Activated T-cell treated with anti-CD3 and anti-CD28 coated beads for 48 hours (primary cell): ENCODE measurements at places on chromosomes 12 and 14.

- DNase-seq, result no peak
Observed at GRCh38 chr12:3244219-3244750, 167.1 kb downstream of the TSPAN9 start.

DNA sequence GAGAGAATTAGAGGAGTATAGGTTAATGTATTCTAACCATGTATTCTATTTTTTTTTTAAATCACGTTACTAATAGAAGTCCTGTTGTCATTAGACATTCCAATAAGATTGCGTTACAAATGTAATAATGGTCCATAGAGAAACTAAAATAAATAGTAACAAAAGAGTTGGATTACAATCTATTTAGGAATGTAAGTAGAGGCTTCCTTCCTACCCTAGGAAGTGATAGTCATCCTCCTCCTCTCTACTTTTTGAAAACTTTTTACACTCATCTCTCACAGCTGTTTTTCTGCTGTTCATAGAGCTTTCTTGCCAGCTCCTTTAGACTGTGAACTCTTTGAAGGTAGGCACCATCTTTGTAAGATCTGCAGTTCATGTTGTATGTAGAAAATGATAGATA lies 23.6 kb downstream of the TRHDE start:
- no peak for DNase-seq

- no peak for DNase-seq
Observed at GRCh38 chr14:100129161-100129589, 30.3 kb downstream of the DEGS2 start.

DNA sequence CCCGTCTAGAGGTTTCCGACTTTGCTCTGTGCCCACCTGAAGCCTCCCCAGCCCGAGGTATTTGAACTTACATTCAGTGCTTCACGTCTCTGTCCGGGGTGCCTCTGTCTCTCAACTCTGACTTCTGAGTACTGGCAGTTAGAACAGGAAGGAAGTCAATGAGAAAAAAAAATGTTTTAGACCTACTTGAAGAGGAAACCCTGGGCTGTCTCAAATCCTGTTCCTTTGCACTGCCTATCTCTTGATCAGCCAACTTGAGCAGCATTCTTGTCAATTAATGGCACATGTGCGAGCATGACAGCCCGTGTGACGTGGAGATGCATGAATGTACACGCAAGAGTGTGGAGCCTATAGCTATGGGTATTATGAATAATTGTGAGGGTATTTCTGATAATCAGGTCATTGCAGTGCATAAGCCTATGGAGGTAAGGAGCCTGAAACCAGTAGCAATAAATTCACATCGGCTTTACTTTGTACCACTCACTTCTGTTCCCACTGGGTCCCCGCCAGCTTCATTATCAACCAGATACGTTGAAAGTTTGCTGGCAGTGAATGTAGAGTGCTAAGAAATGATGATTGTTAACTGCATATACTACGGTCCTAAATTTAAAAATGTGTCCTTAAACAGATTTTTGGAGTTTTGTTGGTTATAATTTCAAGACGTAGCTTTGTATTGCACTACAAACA lies at the start of gene ARHGDIB:
Gene ARHGDIB (minus strand): TSS at position 136 of the 687 bp plus-strand sequence. CDS start 10,889 bp downstream, outside the sequence.
- DNase-seq, result peak; percentile 52

DNA sequence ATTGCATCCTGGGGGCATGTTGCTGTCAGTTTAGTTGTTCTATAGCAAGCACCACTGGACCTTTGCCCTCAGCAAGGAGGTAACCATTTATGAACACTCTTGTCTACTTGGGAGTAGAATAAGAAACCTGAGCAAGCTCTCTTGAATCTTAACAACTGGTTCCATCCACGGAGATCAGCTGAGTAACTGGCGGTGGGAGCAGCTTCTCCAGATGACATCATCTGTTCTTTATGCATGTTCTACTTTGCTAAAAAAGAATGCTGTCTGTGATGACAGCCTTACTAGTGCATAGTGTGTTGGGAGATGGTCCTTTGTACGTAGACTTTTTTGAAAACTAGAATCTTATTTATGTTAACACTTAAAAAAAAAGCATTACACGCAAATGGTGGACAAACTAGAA lies 17.7 kb downstream of the SLC4A8 start:
- DNase-seq, result no peak

DNA sequence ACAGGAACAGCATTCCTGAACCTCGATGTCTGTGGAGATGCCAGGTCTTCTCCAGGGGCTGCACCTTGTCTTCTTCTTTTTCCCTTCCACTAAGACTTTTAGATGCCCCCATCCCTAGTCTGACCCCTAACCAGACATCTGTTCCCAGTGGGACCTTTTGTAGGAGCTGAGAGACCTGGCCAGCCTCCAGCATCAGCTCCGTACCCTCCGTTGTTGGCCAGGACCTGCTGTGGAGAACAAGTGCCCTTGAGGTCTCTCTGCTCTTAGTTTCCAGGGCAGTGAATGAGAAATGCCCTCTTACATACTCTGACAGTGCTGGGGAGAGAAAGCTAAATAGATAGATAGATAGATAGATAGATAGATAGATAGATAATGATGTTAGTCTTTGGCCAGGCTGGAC lies 16.8 kb upstream of the SDR39U1 start:
- no peak for DNase-seq

- no peak for DNase-seq
Observed at GRCh38 chr12:33653362-33653761, 213.7 kb upstream of the SYT10 start.

GRCh38 chr12:50351120-50352043 lies 45.0 kb downstream of the FAM186A start:
- DNase-seq, result no peak

DNA sequence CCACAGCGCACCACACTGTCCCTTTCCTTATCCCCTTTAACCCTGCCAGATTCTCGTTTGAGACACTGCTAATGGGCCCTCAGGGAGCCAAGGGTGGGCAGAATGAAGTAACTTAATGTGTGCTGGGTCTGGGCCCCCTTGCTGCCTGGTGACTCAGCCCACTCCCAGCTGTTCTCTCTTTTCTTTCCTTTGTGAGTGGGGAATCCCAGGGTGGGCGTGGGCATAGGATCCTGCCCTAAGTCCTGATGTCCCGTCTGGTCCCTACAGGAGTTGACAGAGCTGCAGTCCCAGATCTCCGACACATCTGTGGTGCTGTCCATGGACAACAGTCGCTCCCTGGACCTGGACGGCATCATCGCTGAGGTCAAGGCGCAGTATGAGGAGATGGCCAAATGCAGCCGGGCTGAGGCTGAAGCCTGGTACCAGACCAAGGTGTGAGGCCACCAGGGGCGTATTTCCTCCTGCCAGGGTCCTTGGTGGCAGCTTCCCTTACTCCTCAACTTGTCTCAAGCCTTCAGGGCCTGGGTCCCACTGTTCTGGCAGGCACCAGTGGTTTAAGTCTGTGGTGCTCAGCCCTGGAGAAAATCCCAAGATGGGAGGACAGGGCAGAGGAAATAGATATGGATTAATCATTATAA lies 8.3 kb downstream of the KRT7 start:
- DNase-seq, result no peak

DNA sequence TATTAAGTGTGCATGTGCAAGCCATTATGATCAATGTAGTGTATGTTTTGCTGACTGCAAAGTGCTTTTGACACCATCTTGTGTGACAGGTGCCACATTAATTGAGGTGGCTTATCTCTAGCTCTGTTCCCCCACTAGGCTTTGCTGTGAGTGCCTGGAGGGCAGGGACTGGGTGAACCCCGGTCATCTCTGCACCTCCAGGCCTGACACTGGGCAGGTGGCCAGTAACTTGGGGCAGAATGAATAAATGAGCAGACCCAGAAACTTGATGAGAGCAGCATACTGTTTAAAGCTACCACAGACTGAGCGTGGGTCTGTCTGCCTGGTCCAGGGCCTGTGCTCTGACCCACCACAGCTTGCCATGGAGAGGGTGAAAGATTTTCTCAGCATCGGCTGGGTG lies 151.6 kb downstream of the CALM1 start:
- DNase-seq, result no peak

GRCh38 chr12:22100958-22101748 lies 55.1 kb downstream of the CMAS start:
- peak; percentile 12 for DNase-seq

DNA sequence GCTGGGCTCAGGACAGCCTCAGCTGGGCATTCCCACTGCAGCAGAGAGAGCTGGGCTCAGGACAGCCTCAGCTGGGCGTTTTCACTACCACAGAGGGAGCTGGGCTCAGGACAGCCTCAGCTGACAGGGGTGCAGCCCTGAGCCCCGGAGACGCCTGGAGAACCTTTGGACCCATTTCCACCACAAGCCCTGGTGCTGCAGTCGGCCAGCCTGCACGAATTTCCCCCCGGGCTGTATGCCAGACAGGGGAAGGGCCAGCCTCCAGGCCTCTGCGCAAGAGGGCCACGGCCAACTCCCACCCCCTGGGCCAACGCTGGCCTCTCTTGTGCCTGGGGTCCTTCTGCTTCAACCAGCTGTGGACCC lies 2.6 kb upstream of the C14orf180 start:
- no peak for DNase-seq

DNA sequence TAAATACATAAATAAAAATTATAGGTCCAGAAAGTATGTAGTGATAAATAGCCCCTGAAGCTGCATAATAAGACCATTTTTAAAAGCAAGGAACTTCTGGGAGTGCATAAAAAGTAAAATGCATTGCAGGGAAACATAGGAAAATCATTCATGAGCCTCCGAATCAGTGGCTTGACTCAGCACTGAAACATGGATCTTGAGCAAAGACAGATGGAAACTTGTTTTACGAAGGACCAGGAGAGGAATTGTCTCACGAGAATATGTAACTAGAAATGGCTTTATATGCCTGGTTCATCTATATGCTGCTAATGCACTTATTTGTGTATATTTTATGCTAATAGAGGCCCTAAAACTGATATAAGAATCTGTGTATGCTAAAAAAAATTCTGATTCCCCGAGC lies 14.7 kb downstream of the TMEM30B start:
- DNase-seq, result no peak

DNA sequence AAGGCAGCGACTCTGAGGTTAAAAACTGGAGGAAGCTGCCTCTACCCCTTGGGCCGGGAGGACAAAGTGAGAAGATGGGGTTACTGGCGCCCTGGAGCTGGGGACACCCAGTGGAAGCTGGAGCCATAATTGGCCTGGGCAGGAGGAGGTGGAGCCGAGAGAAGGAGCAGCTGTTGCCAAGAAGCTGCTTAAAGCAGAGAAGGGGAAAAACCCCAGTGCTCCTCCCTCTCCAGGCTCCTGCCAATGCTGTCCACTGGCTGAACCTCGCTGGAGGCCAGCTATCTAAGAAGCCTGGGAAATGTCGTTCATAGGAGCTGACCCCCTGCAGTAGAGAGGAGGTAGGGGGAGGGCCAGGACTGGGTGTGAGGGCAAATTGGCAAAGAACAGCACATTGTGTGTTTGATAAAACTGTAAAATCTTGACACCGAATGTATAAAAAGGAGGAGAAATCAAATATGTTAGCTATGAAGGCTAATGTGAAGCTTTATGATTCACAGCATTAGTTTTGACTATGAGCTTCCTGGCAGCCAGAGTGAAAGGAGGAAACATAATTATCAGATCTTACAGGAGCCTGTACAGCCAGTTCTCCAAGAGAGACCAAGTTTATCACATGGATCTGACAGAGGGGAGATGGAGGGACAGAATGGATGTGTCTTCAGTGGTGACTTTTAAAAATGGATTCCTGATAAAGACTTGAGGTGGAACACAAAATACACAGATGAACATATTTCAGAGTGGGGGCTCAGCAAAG lies 9.5 kb downstream of the HHIPL1 start:
- DNase-seq, result no peak

- DNase-seq, result no peak
Observed at GRCh38 chr12:55695349-55695748, 12.4 kb downstream of the ITGA7 start.

DNA sequence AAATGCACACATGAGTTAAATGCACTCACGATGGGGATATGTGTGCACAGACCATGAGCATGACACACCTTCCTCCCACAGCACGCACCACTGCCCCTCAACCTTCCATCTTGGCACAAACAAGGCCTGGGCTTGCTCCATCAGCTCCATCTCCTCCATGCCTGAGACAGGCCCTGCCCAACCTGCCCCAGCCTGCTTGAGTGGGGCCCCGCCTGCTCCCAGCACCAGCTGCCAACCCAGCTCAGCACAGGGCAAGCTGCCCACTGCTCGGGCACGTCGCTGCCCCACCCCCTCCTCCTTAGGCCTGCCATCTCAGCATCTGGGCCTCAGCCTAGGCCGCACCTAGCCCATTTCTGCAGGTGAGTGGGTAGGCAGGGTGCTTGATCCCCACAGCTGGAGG lies 27.6 kb upstream of the KRT78 start:
- no peak for DNase-seq

DNA sequence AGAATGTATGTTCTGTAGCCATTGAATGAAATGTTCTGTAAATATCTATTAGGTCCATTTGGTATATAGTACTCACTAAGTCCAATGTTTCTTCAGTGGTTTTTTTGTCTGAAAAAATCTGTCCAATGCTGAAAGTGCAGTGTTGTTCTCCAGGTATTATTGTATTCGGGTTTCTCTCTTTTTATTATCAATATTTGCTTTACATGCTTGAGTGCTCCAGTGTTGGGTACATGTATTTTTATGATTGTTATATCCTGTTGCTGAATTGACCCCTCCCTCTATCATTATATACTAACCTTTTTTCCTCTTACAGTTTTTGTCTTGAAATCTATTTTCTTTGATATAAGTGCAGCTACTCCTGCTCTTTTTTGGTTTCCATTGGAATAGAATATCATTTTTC lies 382.2 kb downstream of the CCER1 start:
- no peak for DNase-seq

GRCh38 chr12:3558854-3559253 lies 67.9 kb downstream of the PRMT8 start:
- no peak for DNase-seq

DNA sequence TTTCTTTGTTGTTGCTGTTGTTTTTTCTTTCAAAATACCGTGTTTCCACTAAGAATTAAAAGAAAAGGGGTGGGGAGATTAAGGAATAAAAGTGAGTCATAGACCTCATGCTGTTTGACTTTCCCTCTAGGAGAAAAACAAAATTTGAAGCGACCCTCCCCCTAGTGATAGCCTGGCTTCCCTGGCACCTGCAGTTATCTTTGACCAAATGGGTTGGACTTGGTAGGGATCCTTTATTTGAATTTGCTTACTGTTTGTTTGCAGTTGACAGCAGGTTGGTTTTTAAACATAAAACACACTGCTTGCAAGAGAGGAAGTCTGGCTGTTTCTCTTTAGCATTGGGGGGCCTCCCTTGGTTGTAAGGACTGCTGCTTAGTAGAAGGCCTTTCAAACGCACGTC lies 14.0 kb downstream of the OTX2 start:
- no peak for DNase-seq

DNA sequence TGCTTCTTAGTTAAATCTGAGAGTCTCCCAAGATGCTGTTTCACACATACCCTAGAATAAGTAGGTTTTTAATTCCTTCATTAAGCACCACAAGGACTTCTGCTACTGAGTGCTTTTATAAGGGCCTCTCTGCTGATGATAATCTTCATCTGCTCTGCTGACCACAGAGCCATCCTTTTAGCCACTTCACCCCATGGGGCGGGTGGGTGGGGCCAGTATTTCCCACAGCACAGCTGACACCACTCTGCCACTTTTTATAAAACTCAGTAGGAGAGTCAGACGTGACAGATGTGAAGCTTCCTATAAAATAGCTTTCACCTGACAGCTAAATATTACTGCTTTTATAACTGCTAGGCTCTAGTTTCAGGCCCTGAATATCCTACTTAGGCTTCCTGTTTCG lies 20.3 kb downstream of the FCF1 start:
- DNase-seq, result no peak
